ENCODE measurements at places on chromosomes 5 and 9. TPM values are rescaled to one million over a fixed set of nuclear protein-coding genes. Genes with fewer than 3 reads are reported as not detected.

- ATAC-seq: no peak
These were observed 52.3 kb upstream of the CTSL start for GRCh38 chr9:87673446-87674120.

- no peak for ATAC-seq
These were observed 5.9 kb upstream of the SPOUT1 start for GRCh38 chr9:128835246-128836210.

DNA sequence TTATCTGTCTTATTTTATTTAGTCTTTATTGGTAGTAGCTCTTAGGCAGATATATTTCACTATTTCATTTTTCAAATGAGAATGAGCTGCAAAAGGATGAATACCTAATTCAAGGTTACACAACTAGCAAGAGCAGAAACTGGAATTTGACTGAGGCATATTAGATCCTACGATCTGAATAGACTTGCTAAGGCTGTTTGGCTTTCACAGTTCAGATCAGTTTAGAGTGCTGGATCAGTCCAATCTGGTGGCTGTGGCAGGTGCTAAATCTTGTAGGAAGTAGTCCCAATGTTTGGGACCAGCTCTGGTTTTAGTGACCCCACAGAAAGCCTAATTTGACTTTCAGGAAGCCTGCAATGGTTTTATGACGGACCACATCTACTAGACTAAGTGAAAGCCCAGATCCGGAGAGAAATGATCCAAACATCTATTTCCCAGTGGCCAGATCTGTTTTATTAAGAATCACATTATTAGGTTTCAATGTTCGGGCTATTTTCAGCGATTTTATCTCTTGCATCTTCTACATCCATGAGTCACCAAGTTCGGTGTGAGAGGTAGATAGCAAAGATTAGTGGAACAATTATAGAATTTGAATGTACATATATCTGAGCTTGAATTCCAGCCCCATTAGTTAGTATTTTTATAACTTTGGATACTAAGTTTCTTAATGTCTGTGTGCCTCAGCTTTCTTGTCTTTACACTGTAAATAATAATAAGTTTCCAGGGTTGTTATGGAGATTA is 359.5 kb downstream of the ADGRV1 start:
- ATAC-seq: no peak

The ZDHHC11B gene
- total RNA-seq: 7.0 TPM

GRCh38 chr5:78795757-78796156 is 147.2 kb upstream of the LHFPL2 start:
- ATAC-seq: no peak

DNA sequence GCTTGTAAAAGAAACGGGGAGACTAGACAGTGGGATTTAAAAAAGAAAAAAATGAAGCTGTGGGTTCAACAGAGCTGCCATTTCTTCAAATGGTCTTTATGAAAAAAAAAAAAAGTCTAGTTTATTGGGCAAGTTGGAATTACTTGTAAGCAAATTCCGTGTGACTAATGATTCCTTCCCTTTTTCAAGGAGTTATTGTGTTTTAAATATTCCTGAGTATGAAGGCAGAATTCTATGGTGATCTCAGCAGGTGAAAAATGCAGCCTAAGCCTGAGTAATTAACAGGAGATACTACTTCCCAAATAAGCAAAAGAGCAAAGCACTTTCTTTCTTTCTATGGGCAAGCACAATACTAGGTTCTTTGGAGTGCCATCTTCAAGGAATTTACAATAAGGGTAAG is 481.9 kb downstream of the ZNF608 start:
- ATAC-seq: no peak

The SLC25A48 gene
- total RNA-seq: 0.32 TPM

- ATAC-seq: peak; percentile 9
These were observed 63.1 kb downstream of the CXXC5 start for GRCh38 chr5:139711067-139711905.

The C5orf22 gene
- 14.7 TPM for total RNA-seq

The MCC gene
- 37.6 TPM for total RNA-seq

DNA sequence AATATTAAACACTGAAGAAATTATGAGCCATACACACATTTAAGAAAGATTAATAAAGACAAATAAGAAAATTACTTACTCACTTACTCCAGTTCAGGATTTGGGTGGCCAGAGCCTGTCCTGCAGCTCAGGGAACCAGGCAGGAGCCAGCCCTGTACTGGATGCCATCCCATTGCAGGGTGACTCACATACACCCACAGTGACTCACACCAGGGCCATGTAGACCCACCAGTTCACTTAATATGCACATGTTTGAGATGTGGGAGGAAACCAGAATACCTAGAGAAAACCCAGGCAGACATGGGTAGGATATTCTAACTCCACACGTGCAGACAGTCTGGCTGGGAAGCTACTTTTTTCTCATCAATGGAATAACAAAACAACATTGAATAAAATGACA is 49.6 kb upstream of the ADRB2 start:
- ATAC-seq: peak; percentile 100

DNA sequence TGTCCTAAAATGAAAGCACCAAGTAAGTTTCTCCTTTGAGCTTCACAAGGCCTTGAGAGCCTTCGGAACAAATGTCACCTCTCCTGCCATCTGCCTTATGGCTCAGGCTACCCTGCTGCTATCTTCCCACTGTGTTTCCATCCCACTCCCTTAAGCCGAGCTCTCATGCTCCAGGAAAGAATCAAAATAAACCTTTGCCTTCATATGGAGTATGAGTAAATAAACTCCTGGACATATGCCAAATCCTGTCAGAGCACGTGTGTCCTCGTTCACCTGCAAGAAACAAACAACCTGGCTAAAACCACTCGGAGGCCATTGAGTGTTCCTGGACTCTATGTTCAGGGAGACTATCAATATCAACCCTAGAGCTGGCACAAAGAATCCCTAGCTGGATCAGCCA is 122.3 kb upstream of the CCDC112 start:
- ATAC-seq: no peak

The CFAP90 gene
- not detected for total RNA-seq

The CBY3 gene
- total RNA-seq: not detected

- no peak for ATAC-seq
These were observed 271.6 kb upstream of the NUDT12 start for GRCh38 chr5:103834216-103834615.

DNA sequence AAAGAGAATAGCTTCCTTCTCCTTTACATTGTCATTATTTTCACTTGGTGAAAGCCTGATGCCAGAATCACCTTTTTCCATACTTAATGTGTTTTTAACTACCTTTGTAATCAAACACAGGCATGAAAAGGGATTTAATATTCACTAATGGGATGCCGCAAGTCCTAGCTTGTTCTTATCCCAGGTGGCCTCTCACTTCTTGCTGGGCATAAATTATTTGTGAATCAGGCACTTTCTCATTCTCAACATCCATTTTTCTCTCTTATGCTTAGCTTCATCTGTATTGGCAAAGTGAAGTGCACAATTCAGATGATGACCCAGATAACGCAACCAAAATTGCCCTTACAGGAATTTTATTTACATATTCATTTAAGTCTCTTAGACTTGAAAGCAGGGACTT is 10.9 kb downstream of the ACTL7B start:
- no peak for ATAC-seq

- ATAC-seq: peak; percentile 53
These were observed 53.0 kb downstream of the ERGIC1 start for GRCh38 chr5:172886974-172887501.

DNA sequence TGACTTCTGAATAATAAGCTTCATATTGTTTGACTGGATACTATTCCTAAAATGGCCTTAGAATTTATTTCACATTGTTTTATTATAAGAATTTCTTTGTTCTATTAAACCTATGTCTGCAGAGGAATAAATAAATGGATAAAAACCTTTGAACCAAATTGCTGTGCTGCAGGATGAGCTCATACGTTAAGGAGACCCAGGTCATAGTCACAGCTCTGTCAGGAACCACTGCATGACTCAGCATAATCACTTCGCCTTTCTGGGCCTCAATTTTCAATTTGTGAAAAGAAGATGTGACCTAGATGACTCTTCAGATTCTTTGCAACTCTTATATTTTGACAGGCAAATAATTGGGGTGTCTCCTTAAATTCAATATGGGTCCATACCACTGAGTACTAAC is 36.7 kb upstream of the HMHB1 start:
- no peak for ATAC-seq

DNA sequence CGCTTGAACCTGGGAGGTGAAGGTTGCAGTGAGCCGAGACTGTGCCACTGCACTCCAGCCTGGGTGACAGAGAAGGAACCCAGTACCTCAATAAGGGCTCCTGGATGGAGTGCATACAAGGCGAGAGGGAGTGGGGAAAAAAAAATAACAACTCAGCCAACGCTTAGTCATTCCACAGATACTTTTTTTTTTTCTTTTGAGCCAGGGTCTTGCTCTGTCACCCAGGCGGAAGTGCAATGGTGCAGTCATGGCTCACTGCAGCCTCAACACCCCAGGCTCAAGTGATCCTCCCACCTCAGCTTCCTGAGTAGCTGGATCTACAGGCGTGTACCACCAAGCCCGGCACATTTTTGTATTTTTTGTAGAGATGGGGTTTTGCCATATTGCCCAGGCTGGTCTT is 59.5 kb upstream of the GGTA1 start:
- ATAC-seq: no peak

The LMX1B gene
- not detected for total RNA-seq

GRCh38 chr9:134557331-134557730 is 84.3 kb upstream of the COL5A1 start:
- ATAC-seq: no peak

The FOXI1 gene
- total RNA-seq: 0.16 TPM

The ETF1 gene
- 125 TPM for total RNA-seq

The DNAJB5 gene
- total RNA-seq: 3.4 TPM

GRCh38 chr5:116699332-116699731 is 124.7 kb upstream of the SEMA6A start:
- no peak for ATAC-seq

The OR13C9 gene
- not detected for total RNA-seq

The RGS14 gene
- total RNA-seq: 59.5 TPM

DNA sequence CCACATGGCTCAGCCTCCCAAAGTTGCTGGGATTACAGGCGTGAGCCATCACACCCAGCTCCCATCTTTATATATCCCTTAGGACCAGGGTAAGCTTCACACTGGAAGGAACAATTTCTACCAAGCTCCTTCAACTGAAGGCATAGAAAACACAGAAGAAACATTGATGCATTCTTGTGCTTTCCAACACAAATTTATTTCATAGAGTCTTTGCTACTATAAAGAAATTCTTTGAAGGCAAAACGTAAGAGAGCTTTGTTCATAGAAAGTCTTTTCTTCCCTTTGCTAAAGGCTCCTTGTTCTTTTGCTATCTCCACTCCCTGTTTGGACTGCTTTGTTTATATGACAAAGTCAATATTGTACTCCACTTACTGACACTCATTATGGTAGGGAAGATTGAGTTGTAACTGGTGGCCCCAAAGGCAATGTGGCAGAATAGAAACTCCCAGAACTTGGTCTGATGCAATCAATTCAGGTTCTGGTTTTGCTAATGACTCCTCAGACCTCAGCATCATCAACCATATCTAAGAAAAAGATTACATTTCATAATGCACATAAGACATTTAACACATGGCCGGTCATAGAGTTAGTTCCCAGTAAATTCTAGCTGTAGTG is 97.4 kb upstream of the CLINT1 start:
- peak; percentile 62 for ATAC-seq

The SMC2 gene
- 16.0 TPM for total RNA-seq

The CDC20B gene
- not detected for total RNA-seq

GRCh38 chr5:77076961-77077828 is 9.9 kb downstream of the ZBED3 start:
- ATAC-seq: peak; percentile 90

DNA sequence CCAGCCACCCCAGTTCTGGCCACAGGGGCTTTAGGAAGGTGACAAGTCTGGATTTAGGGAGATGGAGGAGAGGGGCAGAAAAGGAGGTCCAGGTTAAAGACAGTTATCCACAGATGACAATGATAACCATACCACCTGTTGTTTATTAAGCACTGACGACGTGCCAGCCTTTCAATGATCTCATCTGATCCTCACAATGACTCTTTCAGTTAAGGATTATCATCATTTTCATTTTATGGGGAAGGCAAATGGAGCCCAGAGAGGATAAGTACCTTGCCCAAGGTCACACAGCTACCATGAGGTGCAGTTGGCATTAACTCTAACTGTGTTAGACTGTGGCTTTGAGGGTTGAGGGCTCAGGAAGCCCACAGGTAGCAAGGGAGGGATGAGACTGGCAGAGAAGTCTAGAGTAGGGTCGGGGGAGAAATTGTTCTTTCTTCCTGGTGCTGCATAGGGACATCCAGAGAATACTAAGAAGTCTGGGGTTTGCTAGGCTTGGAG is 21.5 kb upstream of the JADE2 start:
- no peak for ATAC-seq

- ATAC-seq: no peak
These were observed 7.0 kb upstream of the DPM2 start for GRCh38 chr9:127944586-127945218.
